ENCODE measurements at places on chromosomes 3 and 15.

GRCh38 chr15:60370869-60371136, 27.0 kb downstream of the ANXA2 start:
- no peak for DNase-seq

GRCh38 chr15:76866008-76866407, 39.1 kb downstream of the SCAPER start:
- no peak for DNase-seq

DNA sequence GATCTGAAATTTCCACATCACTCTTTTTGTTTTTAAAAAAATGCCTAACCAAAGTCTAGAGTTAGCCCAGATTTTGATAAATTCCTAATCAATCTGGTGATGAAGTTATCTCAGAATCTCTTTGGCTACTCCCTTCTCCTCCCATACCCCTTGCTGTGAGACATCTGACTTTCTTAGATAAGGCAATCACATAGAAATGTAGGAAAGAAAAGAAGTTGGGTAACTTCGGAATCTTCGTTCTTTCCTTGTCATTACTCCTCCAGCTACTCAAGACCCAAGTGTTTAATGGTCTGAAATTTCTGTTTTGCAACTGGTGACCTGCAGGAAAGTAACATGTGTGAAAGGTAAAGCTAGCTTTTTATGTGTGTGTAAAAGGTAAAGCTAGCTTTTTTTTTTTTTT, 37.8 kb downstream of the MYL3 start:
- no peak for DNase-seq

- no peak for DNase-seq
Observed at GRCh38 chr3:100009276-100010086, 104.8 kb downstream of the FILIP1L start.

GRCh38 chr3:159082519-159082918, 280.7 kb downstream of the MFSD1 start:
- DNase-seq = no peak

Data from activated T-helper 1 cell treated with anti-CD3 and anti-CD28 coated beads, Interleukin-2, amount 50 U/mL, for 16 hours (primary cell).